ENCODE measurements at places on chromosomes 13 and 19.

DNA sequence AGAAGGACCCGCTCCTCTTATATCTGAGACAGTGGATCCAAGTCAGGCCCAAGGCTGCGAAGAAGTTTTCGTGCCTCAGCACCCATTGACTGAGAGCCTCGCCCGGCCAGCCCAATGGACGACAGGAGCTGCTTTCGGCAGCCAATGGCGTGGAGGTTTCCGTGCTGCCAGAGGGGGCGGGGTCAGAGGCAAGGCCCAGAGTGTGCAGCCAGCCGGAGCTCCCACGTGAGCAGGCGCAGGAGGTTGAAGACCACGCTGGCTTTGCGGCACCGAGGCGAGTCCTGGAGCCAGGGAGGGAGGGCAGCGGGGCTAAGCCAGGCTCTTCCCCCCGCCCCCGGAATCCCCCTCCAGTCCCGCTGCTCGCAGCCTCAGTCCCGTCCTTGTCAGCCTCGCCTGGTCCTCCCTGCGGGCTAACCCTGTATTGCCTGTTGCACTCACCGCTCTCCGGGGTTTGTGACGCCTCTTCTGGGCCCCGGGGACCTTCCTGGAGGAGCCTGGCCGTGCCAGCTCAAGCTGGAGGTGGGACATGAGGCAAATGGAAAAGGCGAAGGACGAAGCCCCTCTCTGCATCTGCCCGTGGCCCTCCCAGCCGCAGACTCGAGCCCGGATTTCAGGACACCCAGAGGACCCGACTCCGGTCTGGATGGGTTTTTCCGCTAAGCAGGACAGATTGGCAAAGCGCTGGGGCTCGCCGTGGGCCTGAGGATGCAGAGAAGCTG is 1.5 kb downstream of the IFNL4 start:
- DNase-seq = peak; percentile 37

GRCh38 chr19:15871570-15871969 is 26.3 kb downstream of the CYP4F2 start:
- DNase-seq = no peak

DNA sequence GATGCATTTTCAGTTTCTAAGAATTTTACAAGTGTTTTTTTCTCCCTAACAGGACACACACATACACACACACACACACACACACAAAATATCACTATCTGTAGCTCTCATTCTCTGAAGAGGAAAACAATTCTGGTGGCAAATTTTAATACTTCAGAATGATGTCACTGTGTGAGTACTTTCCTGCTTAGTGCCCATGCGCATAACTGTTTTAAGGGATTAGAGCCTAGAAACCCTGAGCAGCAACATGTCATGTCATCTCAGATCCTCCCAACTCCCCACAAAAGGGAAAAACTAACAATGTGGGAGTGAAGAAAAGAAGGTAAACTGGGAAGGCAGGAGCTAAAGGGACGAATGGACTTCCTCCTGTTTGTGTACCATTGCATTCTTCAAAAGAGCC is 401.2 kb downstream of the SPRY2 start:
- no peak for DNase-seq

- DNase-seq = no peak
These were observed at the start of gene SIGLEC9 for GRCh38 chr19:51124729-51125128. TSS of gene SIGLEC9 (plus strand) at chr19:51124906. CDS start at chr19:51124975, 69 bp downstream.

DNA sequence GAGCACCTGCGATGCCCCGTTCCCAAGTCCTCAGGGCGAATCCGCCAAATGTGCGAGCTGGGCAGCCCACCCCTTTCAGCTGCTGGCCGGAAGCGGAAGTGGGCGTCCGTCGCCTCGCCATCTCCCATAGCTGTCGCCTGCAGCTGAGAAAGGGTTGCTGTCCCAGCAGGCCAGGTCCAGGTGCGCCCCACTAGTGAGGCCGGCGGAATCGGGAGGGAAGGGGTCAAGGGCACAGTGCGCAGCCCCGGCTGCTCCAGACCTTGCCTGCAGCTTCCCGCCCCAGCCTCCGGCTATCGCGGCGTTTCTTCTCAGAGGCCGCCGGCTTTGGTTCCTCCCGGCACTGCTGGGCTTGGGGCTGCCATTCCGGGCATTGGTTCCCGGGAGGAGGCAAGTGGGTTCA is at the start of gene ZNF177:
Gene ZNF177, plus strand, starts transcription at position 109 of the 400 bp plus-strand sequence. CDS start 15,299 bp downstream, outside the sequence.
- DNase-seq = no peak

DNA sequence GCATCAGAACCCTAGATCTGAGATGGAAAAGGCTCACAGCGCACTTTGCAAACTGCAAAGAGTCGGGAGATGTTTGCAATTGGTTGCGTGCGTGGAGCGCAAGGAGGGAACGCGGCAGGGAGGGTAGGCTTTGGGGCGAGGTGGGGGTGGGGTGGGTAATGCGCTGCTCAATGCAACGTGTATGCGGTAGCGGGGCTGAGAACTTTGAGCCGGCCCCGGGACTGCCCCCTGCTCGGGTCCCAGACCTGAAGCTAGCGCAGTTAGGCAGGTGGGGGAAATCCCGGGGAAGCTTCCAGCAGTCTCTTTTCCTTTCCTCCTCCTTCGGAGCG is 971 bp downstream of the FOSB start:
- no peak for DNase-seq

DNA sequence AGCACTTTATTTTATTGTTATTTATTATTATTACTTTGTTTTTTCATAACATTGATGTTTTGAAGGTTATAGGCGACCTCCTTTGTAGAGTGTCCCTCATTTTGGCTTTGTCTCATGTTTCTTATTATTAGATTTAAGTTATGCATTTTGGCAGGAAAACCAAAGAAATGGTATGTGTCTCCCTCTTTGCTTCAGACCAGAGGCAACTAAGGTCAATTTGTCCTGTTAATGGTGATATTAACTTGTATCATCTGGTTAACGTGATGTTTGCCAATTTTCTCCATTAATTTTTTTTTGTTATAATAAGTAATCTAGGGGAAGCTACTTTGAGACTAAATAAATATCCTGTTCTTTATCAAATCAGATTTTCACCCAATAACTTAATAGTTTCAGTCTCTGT is 3.8 kb upstream of the TMEM91 start:
- no peak for DNase-seq

GRCh38 chr13:26619358-26619757 is 61.9 kb downstream of the WASF3 start:
- no peak for DNase-seq

Measured in activated T-cell treated with anti-CD3 and anti-CD28 coated beads, Interleukin-2, amount 50 U/mL, for 1 hour (primary cell).